Endodermal cell (in vitro differentiated cells): ENCODE measurements at places on chromosomes 3 and 15.

DNA sequence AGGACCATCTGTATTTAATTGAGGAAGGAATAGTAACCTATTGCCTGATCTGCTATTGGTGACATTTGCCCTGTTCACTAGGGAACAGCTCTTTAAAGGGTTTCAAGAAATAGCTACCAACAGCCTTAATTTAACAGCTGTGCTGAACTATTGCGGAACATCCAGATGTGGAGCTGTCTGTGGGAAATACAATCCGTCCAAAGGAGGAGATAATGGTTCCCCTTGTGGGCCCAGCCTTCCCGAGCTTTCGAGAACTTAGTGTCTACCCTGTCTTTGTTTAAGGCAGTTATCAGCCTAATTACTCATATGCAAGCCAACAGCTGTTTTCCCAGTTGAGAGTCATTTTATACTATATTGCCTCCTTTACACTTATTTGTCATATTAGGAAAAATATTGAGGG lies 398.6 kb downstream of the WDR72 start:
- H3K36me3 ChIP-seq: no peaks in the 10 kb centered on the region
- H3K4me1 ChIP-seq: peaks cover 16% of the 10 kb centered on the region
- no peaks in the 10 kb centered on the region for H3K27me3 ChIP-seq
- DNase-seq: no peak
- H3K27ac ChIP-seq: no peak overlapping the region

DNA sequence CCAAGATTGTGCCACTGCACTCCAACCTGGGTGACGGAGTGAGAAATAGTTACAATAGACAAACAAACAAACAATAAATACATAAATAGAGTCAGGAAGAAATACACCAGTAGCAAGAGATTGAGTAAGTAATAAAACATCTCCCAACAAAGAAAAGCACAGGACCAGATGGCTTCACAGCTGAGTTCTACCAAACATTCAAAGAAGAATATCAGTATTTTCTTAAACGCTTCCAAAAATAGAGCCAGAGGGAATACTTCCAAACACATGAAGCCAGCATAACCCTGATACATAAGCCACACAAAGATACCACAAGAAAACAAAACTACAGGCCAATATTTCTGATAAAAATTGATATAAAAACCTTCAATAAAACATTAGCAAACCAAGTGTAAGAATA lies 30.7 kb upstream of the IGSF10 start:
- no peaks in the 10 kb centered on the region for H3K36me3 ChIP-seq
- DNase-seq: no peak
- H3K27ac ChIP-seq: no peak overlapping the region
- no peak overlapping the region for H3K4me3 ChIP-seq
- H3K27me3 ChIP-seq: no peaks in the 10 kb centered on the region

DNA sequence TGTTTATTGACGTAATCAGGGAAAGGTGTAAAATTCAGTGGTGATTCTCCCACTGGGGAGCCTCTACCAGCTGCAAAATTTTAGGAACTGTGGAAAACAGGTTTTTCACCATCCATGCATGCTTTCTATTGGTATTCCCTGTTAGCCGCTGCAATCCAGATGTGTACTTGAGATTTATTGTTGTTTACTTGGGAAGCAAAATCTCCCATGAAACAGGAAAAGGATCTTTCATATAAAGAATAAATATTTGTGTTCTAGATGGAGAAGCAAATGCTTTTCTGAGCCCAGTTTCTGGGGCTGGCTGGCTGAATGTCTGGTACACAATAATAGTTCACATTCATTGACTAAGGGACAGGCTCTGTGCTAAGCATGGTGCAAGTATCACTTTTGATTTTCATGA lies 144.6 kb upstream of the RASGRP1 start:
- no peak overlapping the region for H3K4me3 ChIP-seq
- no peak overlapping the region for H3K27ac ChIP-seq
- no peaks in the 10 kb centered on the region for H3K36me3 ChIP-seq
- DNase-seq: no peak

DNA sequence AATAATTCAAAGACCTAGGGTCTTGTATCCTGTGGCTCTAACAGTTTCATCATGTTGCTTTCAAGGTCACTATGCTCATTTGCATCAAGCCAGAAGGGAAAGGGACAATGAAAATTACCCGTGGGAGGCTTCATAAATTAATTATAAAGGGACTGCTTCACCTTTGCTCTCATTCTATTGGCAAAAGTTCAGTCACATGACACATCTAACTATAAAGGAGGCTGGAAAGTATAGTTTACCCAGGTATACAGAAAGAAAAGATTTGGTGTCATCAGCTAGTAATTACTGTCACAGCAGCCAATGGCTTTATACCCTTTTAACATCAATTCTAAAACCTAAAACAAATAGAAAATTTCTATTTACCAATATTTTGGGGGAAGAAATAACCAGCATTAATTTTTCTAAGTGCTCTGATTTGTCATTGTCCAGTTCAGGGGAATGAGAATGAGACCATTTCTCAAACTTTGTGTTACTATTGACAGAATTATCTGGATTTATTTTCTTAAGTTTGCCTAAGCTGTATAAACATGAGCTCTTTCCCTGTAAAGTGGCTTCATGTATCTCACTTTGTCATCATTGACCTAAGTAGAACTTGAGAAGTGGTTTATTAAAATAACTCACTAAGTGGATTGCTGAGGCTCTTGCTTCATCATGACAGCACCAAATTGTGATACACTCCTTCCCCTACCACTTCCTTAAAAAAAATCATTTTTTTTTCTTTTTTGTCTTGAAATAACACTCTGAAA lies 257.7 kb upstream of the PEX5L start:
- H3K4me1 ChIP-seq: no peaks in the 10 kb centered on the region
- H3K36me3 ChIP-seq: no peaks in the 10 kb centered on the region
- H3K27ac ChIP-seq: no peak overlapping the region
- no peaks in the 10 kb centered on the region for H3K27me3 ChIP-seq
- no peak overlapping the region for H3K4me3 ChIP-seq

DNA sequence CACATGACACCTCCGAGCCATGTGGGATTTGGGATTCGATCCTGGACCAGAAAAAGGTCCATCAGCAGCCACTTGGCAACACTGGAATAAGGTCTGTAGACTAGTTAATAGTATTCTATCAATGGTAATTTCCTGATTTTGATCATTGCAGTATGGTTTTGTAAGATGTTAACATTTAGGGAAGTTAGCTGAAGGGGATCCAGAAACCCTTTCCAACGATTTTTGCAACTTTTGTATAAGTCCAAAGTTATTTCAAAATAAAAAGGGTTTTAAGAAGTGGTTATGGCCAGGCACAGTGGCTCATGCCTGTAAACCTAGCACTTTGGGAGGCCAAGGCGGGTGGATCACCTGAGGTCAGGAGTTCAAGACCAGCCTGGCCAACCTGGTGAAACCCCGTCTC lies 10.2 kb downstream of the BDH1 start:
- no peaks in the 10 kb centered on the region for H3K27me3 ChIP-seq
- no peak overlapping the region for H3K27ac ChIP-seq
- peaks cover 10% of the 10 kb centered on the region for H3K4me1 ChIP-seq
- DNase-seq: no peak
- no peaks in the 10 kb centered on the region for H3K36me3 ChIP-seq
- no peak overlapping the region for H3K4me3 ChIP-seq

- H3K4me3 ChIP-seq: peak overlapping the region; percentile 66
- no peak for DNase-seq
- H3K27me3 ChIP-seq: no peaks in the 10 kb centered on the region
- H3K36me3 ChIP-seq: peaks cover 74% of the 10 kb centered on the region
- no peak overlapping the region for H3K27ac ChIP-seq
- H3K4me1 ChIP-seq: no peaks in the 10 kb centered on the region
These were observed 100.7 kb downstream of the TBL1XR1 start for GRCh38 chr3:177096615-177097014.

- H3K36me3 ChIP-seq: no peaks in the 10 kb centered on the region
- H3K4me3 ChIP-seq: peak within 1 kb of the TSS; percentile 73
- peaks cover 17% of the 10 kb centered on the region for H3K27me3 ChIP-seq
- peak; percentile 99 for DNase-seq
- no peak within 1 kb of the TSS for H3K27ac ChIP-seq
These were observed at the start of gene DNAH12 for GRCh38 chr3:57544181-57545125. TSS of gene DNAH12 (minus strand) at chr3:57544344. CDS start at chr3:57542870, 1,474 bp downstream.

DNA sequence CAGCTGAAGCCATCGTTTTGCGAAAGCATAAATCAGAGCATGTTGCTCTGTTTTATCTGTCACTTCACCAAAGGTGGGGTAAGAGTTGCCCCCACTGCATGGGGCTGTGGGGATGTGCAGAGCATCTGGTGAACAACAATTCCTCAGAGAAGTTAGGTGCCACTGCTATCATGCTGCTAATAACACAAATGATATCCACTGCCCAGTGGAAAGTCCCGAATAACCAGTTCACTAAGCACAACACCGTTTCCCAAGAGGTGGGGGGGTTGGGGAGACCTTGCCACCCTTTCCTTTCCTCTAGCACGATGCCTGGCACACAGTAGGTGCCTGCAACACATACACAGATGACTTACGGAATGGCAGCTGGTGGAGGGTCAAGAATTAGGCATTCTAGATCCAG lies 38.6 kb downstream of the FAM3D start:
- H3K27ac ChIP-seq: no peak overlapping the region
- no peak overlapping the region for H3K4me3 ChIP-seq
- H3K4me1 ChIP-seq: no peaks in the 10 kb centered on the region
- DNase-seq: no peak
- peaks cover 11% of the 10 kb centered on the region for H3K27me3 ChIP-seq
- H3K36me3 ChIP-seq: no peaks in the 10 kb centered on the region

GRCh38 chr3:121896823-121897222 lies 2.6 kb downstream of the SLC15A2 start:
- peaks cover 11% of the 10 kb centered on the region for H3K4me1 ChIP-seq
- H3K4me3 ChIP-seq: no peak overlapping the region
- H3K27ac ChIP-seq: no peak overlapping the region
- H3K36me3 ChIP-seq: no peaks in the 10 kb centered on the region

GRCh38 chr3:55974421-55975165 lies 487.5 kb upstream of the WNT5A start:
- H3K4me1 ChIP-seq: no peaks in the 10 kb centered on the region
- no peak for DNase-seq
- H3K27ac ChIP-seq: no peak overlapping the region
- H3K4me3 ChIP-seq: no peak overlapping the region

DNA sequence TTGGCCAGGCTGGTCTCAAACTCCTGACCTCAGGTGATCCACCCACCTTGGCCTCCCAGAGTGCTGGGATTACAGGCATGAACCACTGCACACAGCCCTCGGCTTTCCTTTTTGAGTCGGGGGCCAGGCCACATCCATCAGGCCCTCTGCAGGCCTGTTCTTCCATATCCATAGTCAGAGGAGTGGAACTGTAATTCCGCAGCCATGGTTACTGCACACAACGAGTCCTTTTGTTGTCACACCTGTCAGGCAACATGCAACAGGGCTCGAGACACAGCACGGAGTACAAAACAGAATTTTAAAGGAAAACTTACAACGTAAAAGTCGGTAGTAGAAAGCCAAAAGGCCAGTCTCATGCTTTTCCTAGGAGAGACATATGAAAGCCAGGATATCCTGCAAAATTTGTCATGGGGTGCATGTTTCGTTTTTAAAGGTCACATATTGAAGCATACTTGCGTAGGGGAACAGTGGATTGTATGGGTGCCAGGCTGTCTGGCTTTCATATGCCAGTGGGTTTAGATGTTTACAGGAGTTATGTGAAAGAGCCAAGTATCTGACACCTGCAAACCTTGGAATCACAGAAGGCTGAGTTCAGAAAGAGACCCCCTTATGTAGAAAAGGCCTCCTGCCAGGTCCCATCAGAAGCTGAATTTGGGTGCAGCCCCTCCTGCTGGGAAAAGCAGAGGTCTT lies 63.2 kb upstream of the LPP start:
- no peaks in the 10 kb centered on the region for H3K4me1 ChIP-seq
- H3K27ac ChIP-seq: no peak overlapping the region
- H3K4me3 ChIP-seq: no peak overlapping the region
- H3K36me3 ChIP-seq: no peaks in the 10 kb centered on the region

GRCh38 chr15:67901922-67902321 lies 62.1 kb upstream of the RNU6-1 start:
- DNase-seq: peak; percentile 17
- H3K36me3 ChIP-seq: no peaks in the 10 kb centered on the region
- no peaks in the 10 kb centered on the region for H3K27me3 ChIP-seq
- peaks cover 3% of the 10 kb centered on the region for H3K4me1 ChIP-seq
- peak overlapping the region; percentile 4 for H3K4me3 ChIP-seq

GRCh38 chr15:93026380-93026817 lies 62.6 kb downstream of the RGMA start:
- H3K4me1 ChIP-seq: peaks cover 4% of the 10 kb centered on the region
- peaks cover 70% of the 10 kb centered on the region for H3K36me3 ChIP-seq
- peak overlapping the region; percentile 18 for H3K27ac ChIP-seq
- no peak overlapping the region for H3K4me3 ChIP-seq
- H3K27me3 ChIP-seq: no peaks in the 10 kb centered on the region

- H3K27me3 ChIP-seq: no peaks in the 10 kb centered on the region
- peak overlapping the region; percentile 83 for H3K4me3 ChIP-seq
- no peak for DNase-seq
- H3K4me1 ChIP-seq: peaks cover 9% of the 10 kb centered on the region
- no peak overlapping the region for H3K27ac ChIP-seq
- H3K36me3 ChIP-seq: peaks cover 26% of the 10 kb centered on the region
These were observed 1.9 kb downstream of the CBLB start for GRCh38 chr3:105866656-105867653.

- H3K4me1 ChIP-seq: no peaks in the 10 kb centered on the region
- no peak overlapping the region for H3K27ac ChIP-seq
These were observed 165.2 kb upstream of the UMPS start for GRCh38 chr3:124565013-124565412.

- DNase-seq: peak; percentile 79
- peaks cover 5% of the 10 kb centered on the region for H3K27me3 ChIP-seq
- H3K4me1 ChIP-seq: peaks cover 21% of the 10 kb centered on the region
- no peak overlapping the region for H3K4me3 ChIP-seq
These were observed 116.3 kb downstream of the PDZRN3 start for GRCh38 chr3:73508330-73508954.

GRCh38 chr3:48058091-48058490 lies 41.9 kb upstream of the MAP4 start:
- H3K36me3 ChIP-seq: peaks cover 44% of the 10 kb centered on the region
- no peaks in the 10 kb centered on the region for H3K27me3 ChIP-seq
- peak overlapping the region; percentile 13 for H3K4me3 ChIP-seq
- no peak for DNase-seq

DNA sequence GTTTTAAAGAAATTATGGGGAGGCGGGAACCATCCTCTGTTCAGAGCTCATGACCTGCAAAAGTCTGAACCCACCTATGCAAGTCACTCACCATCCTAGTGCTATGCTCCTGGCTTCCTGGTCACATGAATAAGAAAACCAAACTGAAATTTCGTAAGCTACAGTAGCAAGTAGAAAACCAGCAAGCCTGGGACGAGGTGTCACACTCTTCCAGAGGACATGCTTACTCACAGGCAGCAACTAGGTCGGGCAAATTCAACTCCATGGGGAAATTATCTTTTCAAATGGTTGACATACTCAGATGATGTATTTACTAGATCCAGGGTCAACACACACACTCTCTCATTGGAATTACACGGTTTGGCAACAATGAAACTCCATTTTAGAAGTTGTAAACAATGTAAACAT lies 31.3 kb downstream of the LDHAL6B start:
- no peak for DNase-seq
- H3K4me1 ChIP-seq: no peaks in the 10 kb centered on the region
- H3K27ac ChIP-seq: no peak overlapping the region
- H3K4me3 ChIP-seq: no peak overlapping the region
- no peaks in the 10 kb centered on the region for H3K27me3 ChIP-seq

- no peaks in the 10 kb centered on the region for H3K27me3 ChIP-seq
- no peak overlapping the region for H3K27ac ChIP-seq
- no peaks in the 10 kb centered on the region for H3K4me1 ChIP-seq
- no peaks in the 10 kb centered on the region for H3K36me3 ChIP-seq
- DNase-seq: no peak
These were observed 233.5 kb upstream of the WNT5A start for GRCh38 chr3:55720614-55721013.

- H3K27ac ChIP-seq: no peak overlapping the region
- H3K27me3 ChIP-seq: no peaks in the 10 kb centered on the region
- no peak overlapping the region for H3K4me3 ChIP-seq
- no peaks in the 10 kb centered on the region for H3K4me1 ChIP-seq
- H3K36me3 ChIP-seq: no peaks in the 10 kb centered on the region
These were observed 15.8 kb upstream of the NSMCE3 start for GRCh38 chr15:29285386-29285785.
